Aorta (tissue), 5 donors: ENCODE measurements at places on chromosomes 1 and 21. TPM values are rescaled to one million over a fixed set of nuclear protein-coding genes. Genes with fewer than 3 reads are reported as not detected.

DNA sequence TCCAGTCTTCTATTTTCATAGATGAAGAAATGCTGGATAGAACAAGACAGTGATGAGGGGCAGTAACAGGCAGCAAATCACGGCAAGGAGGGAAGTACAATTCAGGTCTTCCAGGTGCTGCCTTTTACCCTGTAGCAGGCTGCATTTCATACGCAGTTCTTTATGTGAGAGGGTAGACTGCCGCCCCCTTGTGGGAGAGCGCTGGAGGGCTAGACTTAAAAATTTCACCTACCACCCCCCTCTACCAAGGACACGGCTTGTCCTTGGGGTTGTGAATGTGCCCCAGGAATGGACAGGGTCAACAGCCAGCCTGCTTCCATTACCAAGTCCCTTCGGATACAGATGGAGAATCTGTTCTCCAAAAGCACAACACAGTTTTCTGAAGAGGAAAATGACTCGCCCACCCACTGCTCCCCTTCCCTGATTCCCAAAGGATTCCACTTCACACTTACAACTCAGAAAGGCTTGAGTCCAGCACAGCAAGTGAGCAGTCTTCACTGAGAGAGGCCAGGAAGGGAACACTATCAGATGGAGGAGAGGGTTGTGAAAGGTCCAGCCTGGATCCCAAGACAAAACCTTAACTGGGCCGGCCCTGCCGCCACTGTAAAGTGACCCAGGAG is 7.4 kb downstream of the WDR77 start:
- no peak overlapping the region for H3K4me3 ChIP-seq
- DNase-seq, result no peak
- no peak overlapping the region for H3K27ac ChIP-seq
- H3K4me1 ChIP-seq, result no peaks in the 10 kb centered on the region
- H3K27me3 ChIP-seq, result no peaks in the 10 kb centered on the region

DNA sequence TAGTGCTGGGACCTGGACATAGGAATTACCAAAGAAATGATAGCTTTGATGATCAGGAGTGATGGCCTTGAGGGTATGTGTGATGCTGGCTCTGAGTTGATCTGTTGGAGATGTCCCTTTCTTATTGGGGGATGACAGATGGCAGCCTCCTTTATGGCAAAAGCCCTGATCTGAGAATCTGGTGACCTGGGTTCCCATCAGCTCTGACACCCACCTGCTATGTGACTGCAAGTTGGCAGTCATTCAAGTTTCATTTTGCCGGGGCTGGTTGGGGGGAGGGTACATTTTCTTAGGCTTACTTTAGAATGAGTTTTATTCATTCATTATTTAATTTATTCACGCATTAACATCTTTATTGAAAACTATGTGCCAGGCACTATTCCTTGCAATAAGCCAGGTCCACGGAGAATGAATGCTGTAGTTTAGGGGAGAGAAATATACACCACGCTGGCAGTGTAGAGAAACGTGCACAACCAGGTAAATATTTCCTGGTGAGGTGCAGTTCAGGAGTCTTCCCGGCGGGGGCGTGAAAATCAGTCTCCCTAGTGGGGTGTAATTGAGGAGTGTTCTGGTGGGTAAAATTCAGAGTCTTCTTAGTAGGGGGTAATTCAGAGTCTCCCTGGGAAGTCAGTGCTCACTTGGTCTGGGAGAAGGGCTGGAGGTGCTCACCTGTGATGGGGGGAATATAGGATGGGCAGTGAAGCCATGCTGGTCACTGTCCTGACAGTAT is 401.3 kb downstream of the CAMTA1 start:
- H3K4me3 ChIP-seq, result no peak overlapping the region
- peaks cover 2% of the 10 kb centered on the region for H3K27me3 ChIP-seq
- H3K4me1 ChIP-seq, result no peaks in the 10 kb centered on the region
- no peak overlapping the region for H3K27ac ChIP-seq

- H3K36me3 ChIP-seq, result no peaks in the 10 kb centered on the region
- DNase-seq, result no peak
- no peaks in the 10 kb centered on the region for H3K27me3 ChIP-seq
- no peak overlapping the region for H3K4me3 ChIP-seq
Observed at GRCh38 chr1:183293241-183293640, 107.2 kb downstream of the LAMC2 start.

Gene DENND2C
- total RNA-seq, result 5.9 TPM

- no peaks in the 10 kb centered on the region for H3K4me1 ChIP-seq
- no peak for DNase-seq
- H3K4me3 ChIP-seq, result no peak overlapping the region
- H3K36me3 ChIP-seq, result no peaks in the 10 kb centered on the region
- H3K27ac ChIP-seq, result no peak overlapping the region
Observed at GRCh38 chr1:106926803-106927582, 129.5 kb upstream of the PRMT6 start.

DNA sequence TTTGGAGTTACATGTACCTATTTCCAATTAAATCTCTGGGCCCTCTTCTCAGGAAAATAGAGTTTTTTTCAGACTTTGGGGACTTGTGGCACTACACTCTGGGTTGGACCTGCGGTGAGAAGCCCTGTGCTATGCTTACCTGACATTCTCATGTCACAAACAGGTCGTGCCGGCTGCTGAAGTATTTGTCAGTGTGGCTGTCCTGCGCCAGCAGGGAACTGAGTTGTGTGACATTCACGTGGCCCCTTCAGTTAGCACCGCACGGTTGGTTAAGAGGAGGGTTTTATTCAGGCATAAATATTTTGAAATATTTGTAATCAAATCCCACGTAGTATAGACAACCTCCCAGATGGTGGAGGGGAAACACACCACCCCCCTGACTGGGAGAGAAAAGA is 6.3 kb upstream of the COL6A2 start:
- no peak overlapping the region for H3K4me3 ChIP-seq
- H3K36me3 ChIP-seq, result no peaks in the 10 kb centered on the region
- DNase-seq, result peak; percentile 33
- peak overlapping the region; percentile 94 for H3K27ac ChIP-seq
- no peaks in the 10 kb centered on the region for H3K4me1 ChIP-seq
- H3K27me3 ChIP-seq, result no peaks in the 10 kb centered on the region

GRCh38 chr21:34715518-34715917 is 46.7 kb downstream of the CLIC6 start:
- no peak overlapping the region for H3K4me3 ChIP-seq
- no peaks in the 10 kb centered on the region for H3K27me3 ChIP-seq

Gene SYT2
- total RNA-seq, result 0.03 TPM

DNA sequence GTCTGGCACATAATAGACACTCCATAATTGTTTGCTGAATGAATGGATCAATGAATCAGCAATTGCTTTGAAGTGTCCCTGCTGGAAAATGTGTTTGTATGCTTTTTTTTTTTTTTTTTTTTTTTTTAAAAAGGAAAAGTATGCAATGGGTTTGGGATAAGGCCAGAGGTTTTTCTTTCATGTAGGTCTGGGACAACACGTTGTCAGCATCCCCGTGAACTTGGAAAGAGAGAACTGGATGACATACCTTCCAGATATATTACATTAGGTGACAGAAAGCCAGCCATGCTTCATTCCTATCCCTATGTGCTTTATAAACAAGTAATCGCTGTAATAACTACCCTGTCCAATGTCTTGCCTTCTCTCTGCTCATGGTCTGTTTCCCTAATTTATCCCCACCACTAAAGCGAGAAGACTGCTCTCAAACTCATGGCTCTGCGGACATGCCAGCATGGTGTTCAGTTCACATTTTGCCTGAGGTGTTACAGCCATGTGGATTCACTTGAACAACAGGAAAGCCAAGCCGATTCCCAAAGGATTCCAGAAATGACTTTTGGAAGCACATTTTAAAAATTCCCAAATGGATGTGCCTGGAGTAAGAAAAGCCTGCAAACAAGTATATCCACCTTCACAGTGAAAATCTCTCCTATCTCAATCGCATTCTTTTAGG is 34.8 kb upstream of the GREM2 start:
- H3K4me3 ChIP-seq, result no peak overlapping the region
- no peaks in the 10 kb centered on the region for H3K36me3 ChIP-seq
- H3K27me3 ChIP-seq, result no peaks in the 10 kb centered on the region
- H3K27ac ChIP-seq, result no peak overlapping the region
- no peak for DNase-seq

Gene HSD3B2
- 0.55 TPM for total RNA-seq

DNA sequence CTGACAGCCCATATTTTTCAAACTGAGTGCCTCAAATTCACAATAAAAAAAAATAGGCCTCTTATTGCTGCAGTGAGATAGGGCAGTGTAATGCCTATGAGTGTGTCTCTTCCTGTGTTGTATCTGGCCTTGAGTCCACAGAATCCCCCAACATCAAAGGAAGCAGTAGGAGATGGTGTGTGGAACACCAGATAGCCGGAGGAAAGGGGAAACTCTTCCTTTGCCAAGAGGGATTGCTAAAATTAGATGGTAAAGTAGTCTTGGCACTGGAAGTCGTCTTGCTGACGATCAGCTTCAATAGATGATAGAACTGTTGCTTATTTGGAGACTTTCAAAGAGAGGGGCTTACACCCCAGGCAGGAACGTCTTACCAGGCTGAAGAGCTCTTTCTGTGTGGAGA is 51.8 kb downstream of the RUNX1 start:
- H3K36me3 ChIP-seq, result no peaks in the 10 kb centered on the region
- H3K27ac ChIP-seq, result no peak overlapping the region
- DNase-seq, result no peak
- no peaks in the 10 kb centered on the region for H3K4me1 ChIP-seq

DNA sequence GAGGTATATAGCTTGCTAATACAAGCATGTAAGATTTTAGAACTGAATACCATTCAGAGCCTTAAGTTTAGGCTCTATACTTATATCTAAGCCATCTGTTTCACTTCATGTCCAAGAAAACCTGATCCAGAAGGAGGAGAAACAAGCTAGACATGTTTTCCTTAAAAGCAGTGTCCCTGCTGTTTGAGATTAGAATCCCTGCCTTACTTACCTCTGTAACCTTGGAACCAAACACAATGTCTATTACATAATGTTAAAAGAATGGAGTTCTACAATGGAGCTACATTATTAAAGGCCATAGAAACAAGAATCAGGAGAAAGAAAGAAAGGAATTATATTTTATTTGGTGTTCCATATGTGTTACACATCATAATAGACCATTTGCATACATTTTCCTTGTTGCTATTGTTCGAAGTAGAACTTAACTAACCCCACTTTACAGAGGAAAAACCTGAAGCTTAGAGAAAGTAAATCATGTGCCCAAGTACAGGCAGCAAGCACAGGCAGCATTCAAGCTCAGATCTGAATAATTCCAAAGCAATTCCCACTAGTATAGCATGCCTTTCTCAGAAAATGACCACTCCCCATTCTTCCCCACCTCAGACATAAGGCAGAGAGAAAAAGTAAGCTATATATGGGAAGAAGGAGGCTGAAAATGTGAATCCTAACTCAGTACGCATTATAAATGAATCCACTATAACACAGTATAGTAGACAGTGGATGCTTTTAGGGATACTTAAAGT is 380.1 kb upstream of the SPAG17 start:
- H3K36me3 ChIP-seq, result no peaks in the 10 kb centered on the region
- no peaks in the 10 kb centered on the region for H3K27me3 ChIP-seq
- H3K4me1 ChIP-seq, result no peaks in the 10 kb centered on the region
- H3K27ac ChIP-seq, result no peak overlapping the region
- no peak overlapping the region for H3K4me3 ChIP-seq

GRCh38 chr1:158754420-158754819 is at the start of gene OR6K6:
Gene OR6K6 (plus strand): TSS chr1:158754720. CDS start chr1:158754888, 168 bp downstream.
- no peak within 1 kb of the TSS for H3K27ac ChIP-seq
- H3K27me3 ChIP-seq, result no peaks in the 10 kb centered on the region
- H3K4me1 ChIP-seq, result no peaks in the 10 kb centered on the region
- no peaks in the 10 kb centered on the region for H3K36me3 ChIP-seq
- H3K4me3 ChIP-seq, result no peak within 1 kb of the TSS

Gene OR2M5
- total RNA-seq, result not detected

DNA sequence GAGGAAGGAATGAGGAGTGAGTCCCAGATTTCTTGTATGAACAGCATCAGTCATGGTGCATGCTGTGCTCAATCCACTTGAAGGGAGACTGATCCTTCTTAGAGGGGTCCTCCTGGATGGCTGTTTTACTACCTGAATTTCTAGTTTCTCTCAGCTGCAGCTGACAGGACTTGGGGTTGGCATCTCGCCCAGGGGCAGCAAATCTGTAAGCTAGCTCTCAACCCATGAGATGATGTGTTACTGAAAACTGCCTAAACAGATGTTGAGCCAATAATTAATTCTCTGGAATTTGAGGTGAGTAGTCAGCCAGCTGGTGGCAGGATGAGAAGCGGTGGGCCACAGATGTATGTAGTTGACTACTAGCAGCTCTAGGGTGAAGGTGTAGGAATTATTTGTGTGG is 19.6 kb downstream of the BACH1 start:
- H3K36me3 ChIP-seq, result no peaks in the 10 kb centered on the region
- no peak for DNase-seq
- no peak overlapping the region for H3K27ac ChIP-seq
- H3K4me1 ChIP-seq, result peaks cover 7% of the 10 kb centered on the region
- no peak overlapping the region for H3K4me3 ChIP-seq

Gene ARID1A
- total RNA-seq, result 55.9 TPM

DNA sequence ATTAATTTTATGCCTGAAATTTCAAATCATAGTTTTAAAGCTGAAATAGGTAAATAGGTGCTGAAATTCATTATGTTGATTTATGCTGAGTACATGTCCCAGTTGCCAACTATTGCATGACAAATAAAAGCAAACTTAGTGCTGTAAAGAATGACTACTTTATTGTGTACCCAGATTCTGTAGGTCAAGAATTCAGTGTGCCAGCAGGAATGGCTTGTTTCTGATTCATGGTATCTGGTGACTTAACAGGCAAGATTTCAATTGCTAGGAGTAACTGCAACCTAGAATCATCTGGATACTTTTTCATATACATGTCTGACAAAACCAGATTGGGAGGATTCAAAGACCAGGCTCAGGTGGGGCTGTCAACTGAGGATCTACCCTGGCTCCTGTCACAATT is 678.4 kb upstream of the ADAMTS5 start:
- no peaks in the 10 kb centered on the region for H3K27me3 ChIP-seq
- no peak overlapping the region for H3K27ac ChIP-seq
- H3K4me3 ChIP-seq, result no peak overlapping the region
- H3K4me1 ChIP-seq, result no peaks in the 10 kb centered on the region
- no peaks in the 10 kb centered on the region for H3K36me3 ChIP-seq

GRCh38 chr1:8595941-8596340 is 221.5 kb downstream of the RERE start:
- H3K27me3 ChIP-seq, result no peaks in the 10 kb centered on the region
- no peak overlapping the region for H3K4me3 ChIP-seq
- peaks cover under 1% of the 10 kb centered on the region for H3K4me1 ChIP-seq
- no peak for DNase-seq

DNA sequence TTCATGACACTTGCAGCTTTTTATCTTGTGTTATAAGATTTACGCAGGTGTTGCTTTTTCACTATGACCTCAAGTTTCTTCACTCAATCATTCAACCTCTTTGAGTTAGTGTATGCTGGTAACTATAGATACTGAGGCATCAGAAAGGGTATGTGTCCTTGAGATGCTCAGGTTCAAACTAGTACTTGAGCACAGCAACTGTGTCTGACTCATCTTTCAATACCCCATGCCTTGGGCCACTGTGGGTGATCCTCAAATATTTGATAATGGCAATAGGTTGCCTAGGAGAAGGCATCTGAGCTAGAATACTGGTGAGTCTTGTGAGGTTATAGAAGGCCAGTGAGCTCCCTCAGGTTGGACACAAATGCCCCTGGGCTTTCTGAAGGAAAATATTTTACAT is 88.1 kb upstream of the SPATA6 start:
- no peaks in the 10 kb centered on the region for H3K36me3 ChIP-seq
- DNase-seq, result no peak
- no peak overlapping the region for H3K27ac ChIP-seq
- no peaks in the 10 kb centered on the region for H3K4me1 ChIP-seq
- no peaks in the 10 kb centered on the region for H3K27me3 ChIP-seq

- peaks cover 4% of the 10 kb centered on the region for H3K36me3 ChIP-seq
- peak; percentile 84 for DNase-seq
Observed at GRCh38 chr1:29271724-29272123, 35.4 kb downstream of the PTPRU start.

- no peak overlapping the region for H3K27ac ChIP-seq
- H3K4me3 ChIP-seq, result no peak overlapping the region
- H3K36me3 ChIP-seq, result no peaks in the 10 kb centered on the region
- H3K4me1 ChIP-seq, result no peaks in the 10 kb centered on the region
- DNase-seq, result no peak
Observed at GRCh38 chr1:96641282-96641681, 80.3 kb upstream of the PTBP2 start.
